ENCODE measurements at places on chromosomes 13 and 19.

DNA sequence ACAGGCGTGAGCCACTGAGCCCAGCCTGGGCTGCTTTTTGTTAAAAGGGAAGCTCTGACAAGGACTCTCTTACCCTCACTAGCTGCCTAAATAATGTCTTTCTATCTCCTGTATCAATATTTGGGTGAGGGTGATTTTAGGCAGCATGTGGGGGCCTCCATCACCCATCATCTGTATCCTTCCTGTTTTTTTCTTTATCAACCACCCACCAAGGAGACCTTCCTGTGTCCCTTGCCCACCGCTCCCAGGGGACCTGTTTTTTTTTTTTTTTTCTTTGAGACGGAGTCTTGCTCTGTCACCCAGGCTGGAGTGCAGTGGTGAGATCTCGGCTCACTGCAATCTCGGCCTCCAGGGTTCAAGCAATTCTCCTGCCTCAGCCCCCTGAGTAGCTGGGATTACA lies 5.4 kb upstream of the NDUFB7 start:
- no peak for DNase-seq

DNA sequence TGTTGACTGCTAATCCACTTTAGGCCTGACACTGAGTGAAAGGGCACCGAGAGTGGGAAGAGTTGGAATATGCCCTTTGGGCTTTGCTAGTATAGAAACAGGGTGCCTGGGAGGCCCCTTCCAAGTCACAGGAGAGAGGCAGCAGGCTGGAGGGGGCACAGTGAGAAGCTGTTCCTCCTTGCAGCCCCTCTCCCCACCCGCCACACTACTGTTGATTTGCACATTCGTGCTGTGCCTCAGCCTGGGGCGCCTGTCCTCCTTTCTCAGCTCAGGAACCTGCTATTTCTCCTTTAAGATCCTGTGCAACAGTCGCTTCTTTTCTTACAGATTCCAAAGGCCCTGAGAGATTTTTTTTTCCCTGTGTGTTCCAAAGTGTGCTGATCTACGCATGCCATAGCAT lies 2.8 kb upstream of the B3GLCT start:
- no peak for DNase-seq

- DNase-seq = no peak
These were observed 5.6 kb downstream of the ARGLU1 start for GRCh38 chr13:106562301-106562700.

- no peak for DNase-seq
These were observed 14.4 kb upstream of the GTF2F2 start for GRCh38 chr13:45105895-45106294.

DNA sequence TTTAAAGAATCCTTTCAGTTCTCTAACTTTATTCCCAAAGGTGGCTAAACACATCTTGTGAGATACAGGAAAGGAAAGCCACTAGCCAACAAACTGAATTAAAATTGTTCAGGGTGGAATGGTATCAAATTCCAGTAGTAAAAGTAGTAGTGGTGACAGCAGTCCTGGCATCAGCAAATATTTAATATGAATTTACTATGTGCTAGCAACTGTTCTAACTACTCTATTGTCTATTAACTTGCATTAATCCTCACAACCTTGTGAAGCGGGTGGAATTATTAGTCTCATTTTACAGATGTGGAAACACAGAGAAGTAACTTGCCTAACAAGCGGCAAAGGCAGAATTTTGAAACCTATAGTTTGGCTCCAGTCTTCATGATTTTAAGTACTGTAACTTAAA lies 130.1 kb downstream of the KLF12 start:
- DNase-seq = no peak

DNA sequence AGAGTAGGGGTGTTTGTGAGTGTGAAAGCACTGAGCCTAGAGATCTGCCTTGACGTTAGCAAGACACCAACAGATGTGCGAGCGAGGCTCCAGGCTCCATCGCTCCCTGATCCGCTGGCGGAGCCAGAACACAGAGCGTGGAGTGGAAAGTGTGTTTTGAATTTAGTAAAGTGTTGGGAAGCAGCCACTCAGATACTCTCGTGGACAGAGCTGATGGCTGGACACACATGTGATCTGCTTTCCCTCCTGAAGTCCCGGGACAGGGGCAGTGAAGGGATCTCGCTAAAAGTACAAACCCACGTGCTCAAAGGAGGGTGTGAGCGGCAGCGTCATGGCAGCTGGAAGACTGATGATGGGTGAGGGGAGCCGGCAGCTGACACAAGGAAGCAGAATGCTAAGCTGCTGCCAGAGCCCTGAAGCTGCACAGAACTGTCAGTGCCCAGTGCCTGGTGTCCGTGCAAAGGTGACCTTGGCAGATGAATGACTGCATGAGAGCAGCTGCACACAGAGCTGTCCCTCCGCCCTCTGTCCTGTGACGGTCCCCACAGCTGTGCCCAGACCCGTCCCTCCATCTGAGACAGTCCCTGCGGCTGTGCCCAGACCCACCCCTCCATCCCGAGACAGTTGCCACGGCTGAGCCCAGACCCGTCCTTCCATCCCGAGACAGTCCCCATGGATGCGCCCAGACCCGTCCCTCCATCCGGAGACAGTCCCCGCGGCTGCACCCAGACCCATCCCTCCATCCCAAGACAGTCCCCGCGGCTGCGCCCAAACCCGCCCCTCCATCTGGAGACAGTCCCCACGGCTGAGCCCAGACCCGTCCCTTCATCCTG lies 29.6 kb upstream of the TMEM255B start:
- no peak for DNase-seq

DNA sequence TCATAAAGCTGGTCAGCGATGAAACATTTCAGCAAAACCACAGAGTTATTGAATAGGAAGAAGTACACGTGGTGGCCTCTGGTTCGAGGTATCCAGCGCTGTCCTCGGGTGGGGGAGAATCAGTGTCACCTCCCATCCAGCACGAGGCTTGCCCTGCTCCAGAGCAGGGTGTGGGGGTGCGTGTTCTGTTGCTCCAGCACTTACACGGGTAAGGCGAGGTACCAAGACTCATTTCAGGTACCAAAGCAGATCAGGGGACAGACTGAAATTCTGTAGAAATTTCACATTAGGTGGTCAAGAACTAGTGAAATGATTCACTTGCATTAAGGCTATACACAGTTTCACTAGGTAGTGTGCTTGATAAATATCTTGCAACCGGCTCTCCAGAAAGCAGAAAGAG lies 164.2 kb upstream of the SOX1 start:
- no peak for DNase-seq

- DNase-seq = no peak
These were observed 28.7 kb downstream of the DNMT1 start for GRCh38 chr19:10166046-10166445.

DNA sequence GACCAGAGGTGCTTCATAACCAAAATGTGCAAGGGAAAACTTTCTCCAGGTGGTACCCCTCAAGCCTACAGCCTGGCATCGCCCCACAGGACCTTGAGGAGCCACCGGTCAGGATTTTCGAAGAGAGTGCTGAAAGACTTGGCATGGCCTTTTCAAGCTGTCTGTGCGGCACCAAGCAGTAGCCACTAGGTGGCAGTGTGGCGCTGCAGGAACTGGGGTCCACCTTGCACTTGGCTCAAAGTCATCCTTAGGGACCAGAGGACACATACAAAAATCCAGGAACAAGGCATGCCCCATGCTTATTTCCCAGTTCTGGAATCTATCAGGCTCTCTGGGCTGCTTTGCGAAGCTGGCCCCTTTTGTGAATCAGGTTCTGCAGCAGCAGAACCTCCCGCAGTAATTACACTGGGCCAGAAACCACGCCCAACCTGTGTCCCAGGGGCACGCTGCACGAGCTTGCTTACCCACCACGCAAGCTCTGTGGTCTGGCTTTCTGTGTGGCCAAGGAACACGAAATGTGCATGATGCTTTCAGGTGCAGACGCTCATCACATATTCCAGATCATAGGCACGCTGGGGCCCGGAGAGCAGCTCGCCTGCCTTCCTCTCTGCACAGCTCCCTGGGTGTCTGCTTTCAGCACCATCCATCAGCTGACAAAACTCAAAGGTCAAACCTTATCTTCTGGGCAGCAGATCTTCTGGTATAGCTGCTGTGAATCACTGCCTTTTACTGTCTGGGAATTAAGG lies 87.2 kb downstream of the SLC7A1 start:
- peak; percentile 93 for DNase-seq

GRCh38 chr13:99956473-99957349 lies 14.9 kb downstream of the ZIC5 start:
- no peak for DNase-seq

DNA sequence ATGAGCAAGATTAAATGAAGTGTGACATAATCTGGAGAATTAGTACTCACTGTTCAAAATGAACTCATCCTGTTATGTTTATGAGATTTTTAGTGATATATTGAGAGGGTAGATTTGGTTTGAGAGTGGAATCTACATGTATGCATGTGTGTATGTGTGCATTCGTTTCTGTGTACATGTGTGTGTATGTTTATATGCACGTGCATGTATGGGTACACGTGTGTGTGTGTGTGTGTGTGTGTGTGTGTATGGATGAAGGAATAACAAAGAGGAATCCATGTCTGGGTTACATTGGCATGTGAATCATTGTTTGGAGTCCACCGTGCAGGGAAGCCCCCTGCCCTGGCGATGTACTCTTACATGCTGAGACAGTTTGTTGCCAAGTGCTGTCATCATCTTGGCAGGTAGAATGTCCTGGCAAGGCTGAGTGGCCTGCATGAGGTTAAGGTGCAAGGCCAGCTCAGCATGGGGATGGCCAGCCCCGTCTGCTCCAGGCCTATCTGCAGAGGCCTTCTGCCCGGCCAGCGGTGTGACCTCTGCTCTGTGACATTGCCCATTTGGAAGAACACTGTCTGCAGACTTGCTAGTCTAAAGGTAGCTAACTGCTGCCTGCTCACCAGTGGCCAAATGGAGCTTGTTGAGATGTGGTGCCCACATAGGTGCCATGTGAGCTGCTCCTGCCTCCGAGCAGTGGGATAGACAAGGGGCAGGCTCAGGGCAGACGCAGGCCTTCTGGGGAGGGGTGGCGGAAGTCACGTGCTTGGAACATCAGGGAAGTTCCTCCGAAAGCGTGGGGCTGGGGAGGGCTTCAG lies 222.3 kb downstream of the TEX29 start:
- DNase-seq = no peak

DNA sequence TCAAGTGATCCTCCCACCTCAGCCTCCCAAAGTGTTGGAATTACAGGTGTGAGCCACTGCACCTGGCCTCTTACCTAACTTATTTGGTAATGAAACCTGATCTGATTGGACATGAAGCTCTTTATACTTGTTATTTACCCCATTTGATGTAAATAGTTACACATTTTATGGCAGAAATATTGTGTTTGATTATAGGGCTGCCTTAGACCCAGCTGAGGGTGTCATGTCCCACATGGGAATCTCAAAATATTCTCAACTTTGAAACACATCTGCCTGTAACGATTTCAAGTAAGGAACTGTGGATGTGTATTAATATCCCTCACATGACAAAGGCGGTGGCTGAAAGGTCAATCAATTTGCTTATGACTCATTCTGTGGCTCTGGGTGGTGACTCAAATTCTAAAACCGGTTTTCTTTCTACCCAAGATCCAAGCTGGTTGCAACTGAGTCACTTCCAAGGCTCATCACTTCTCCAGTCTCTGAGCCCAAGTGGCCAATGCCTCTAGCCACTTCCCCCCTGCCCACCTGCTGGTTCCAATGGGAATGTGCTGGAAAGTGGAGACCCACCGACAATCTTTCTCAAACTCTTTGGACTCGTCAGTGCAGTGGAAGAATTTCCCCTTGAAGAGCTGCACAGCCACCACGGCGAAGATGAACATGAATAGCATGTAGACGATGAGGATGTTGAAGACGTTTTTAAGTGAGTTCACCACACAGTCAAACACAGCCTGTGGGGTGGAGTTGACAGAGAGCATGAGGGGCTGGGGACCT lies 110.9 kb downstream of the IER2 start:
- DNase-seq = no peak

DNA sequence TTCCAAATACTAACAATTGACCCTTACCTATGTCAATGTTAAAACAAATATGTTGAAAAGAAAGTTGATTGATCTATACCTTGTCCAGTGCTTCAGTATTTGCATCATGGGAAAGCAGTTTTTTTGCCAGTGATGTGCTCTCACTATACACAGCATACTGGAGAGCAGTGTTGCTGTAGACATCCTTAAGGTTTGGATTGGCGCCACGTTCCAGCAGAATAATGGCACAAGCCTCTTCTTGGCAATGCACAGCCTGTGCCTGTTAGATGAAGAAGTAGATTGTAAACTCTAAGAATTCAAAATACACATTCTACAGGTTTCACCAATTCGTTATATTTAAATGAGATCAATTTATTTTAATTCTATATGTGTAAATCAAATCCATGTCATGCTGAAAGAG lies 43.9 kb upstream of the C1QTNF9B start:
- DNase-seq = no peak

DNA sequence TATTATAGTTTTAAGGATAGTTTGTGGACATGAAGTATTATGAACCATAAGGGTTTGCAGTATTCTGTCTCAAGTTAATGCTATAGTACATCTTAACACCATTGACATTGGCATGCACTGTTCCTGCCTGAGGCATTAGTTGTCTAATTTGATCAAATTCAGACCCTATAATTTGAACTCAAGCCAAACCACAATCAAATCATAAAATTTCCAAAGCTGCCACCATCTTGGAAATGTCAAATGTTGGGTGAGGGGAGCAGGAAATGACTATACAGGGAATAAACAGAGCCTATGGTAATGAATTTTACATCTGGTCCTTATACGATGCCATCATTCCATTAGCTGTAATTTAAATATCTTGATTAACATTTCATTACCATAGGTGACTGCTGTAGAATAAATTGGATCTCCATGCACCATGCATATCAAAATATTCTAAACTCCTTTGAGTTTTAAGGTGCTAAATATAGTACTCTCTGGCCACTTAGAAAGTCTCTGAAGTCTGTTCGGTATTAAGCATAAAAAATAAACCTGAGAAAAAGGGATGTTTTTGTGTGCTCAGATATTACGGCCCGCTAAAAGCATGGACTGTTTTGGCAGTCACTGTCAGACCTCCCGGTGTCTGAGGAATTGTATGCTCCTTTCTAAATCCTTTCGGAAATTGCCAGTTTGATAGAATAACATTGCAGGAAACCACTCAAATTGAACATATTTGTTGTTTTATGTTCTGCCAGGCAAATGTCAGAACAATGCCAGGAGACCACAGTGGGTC lies 257.7 kb downstream of the SPRY2 start:
- no peak for DNase-seq

GRCh38 chr19:10981252-10981895 lies 20.5 kb downstream of the SMARCA4 start:
- no peak for DNase-seq

DNA sequence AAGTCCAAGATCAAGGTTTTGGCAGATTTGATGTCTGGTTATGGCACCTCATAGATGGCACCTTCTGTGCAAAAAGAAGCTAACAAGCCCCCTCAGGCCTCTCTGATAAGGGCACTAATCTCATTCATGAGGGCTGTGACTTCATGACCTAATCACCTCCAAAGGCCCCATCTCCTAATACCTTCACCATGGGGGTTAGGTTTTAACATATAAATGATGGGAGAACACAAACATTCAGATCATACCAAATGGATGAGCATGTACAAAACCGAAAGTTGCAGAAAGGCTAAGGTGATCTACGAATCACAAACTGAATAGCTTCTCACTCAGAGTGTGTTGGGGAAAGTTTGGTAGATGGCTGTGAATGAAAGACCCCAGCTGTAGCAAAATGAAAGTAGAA lies 217.4 kb downstream of the TBC1D4 start:
- no peak for DNase-seq

- DNase-seq = no peak
These were observed 681.7 kb downstream of the PCDH17 start for GRCh38 chr13:58313219-58313618.
